Right forelimb (tissue), 1 donor: ENCODE measurements at places on chromosomes 7 and 10.

DNA sequence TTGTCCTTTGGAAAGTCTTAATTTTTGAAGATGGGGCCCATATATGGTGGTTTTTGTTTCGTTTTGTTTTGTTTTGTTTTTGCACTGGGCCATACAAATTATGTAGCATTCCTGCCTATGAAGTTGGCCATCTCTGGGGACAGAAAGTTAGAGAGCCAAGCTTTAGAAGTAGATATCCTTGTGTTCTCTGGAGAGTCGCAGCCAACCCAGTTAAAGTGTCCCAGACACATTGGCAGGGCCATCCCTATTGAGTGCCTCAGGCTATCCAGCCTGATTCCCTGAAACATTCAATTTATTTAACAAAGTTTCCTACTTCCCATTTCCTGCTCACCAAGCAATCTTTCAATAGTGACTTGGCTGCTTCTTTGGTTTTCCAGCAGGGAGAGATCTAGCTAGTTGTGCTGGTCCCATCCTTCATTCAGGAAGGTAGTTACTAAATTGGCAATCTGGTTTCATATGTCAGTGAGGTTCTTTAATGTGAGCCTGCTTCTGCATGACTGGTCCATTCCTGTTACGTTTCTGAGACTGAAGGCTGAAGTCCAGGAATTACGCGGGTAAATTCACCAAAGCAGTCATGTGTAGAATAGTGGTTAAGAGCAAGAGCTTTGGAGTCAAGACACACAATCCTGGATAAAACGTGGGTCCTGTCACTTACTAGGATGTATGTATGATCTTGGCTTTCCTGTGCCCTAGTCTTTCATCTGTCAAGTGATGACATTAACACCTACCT is 49.3 kb upstream of the HBP1 start:
- DNase-seq, result no peak

DNA sequence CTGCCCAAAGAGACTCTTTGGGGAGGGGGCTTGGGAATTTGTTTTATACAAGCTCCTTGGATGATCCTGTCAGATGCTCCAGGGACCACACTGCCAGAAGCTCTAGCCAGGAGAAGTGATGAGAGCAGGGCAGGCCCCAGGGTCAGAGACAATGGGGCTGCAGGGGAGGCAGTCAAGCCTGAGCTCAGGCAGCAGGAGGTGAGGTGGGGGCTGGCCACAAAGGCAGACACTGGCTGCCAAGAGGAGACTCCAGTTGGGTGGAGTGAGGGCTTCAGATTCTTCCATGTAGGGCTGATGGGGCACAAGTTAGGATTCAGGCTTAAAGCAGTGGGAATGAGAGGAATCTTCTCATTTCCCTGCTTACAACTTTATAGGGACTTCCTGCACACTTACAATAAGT is 35.6 kb upstream of the LOXL4 start:
- peak; percentile 31 for DNase-seq

DNA sequence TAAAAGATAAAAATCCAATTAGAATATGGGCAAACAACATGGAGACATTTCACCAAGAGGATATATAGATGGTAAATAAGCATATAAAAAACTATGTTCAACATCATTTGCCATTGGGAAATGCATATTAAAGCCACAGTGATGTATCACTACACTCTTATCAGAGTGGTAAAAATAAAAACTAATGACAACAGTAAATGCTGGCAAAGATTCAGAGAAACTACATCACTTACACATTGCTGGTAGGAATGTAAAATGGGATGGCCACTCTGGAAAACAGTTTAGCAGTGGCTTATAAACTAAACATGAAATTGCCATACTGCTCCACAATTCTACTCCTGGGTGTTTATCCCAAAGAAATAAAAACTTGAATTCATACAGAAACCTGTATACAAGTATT is 59.2 kb downstream of the CROT start:
- no peak for DNase-seq

GRCh38 chr10:77160679-77161078 is 476.9 kb downstream of the KCNMA1 start:
- no peak for DNase-seq

DNA sequence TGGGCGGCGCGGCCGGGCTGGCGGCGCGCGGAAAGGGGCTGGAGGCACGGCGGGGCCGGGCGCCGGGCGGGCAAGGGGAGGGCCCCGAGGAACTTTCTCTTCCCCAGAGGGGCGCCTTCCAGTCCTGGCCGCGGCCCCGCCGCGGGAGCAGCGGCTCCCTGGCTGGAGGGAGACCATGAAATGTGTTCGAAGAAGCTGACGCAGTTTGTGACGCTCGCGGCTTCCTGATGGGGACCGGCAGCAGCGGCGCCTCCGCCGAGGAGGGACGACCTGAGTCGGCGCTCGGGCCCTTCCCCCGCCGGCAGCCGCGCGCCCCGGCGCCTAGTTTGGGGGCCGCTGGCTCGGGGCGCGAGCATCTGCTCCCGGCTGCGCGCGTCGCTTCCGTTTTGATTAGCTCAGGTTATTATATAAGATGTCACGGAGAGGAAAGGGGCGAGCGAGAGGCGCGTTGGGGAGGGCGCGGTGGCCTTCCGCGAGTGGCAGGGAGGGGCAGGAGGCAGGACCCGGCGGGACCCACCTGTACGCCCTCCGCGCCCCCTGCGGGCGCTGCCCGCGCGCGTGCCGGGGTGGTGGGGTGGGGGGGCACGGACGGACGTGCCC is 57.1 kb upstream of the PCGF5 start:
- DNase-seq, result no peak

DNA sequence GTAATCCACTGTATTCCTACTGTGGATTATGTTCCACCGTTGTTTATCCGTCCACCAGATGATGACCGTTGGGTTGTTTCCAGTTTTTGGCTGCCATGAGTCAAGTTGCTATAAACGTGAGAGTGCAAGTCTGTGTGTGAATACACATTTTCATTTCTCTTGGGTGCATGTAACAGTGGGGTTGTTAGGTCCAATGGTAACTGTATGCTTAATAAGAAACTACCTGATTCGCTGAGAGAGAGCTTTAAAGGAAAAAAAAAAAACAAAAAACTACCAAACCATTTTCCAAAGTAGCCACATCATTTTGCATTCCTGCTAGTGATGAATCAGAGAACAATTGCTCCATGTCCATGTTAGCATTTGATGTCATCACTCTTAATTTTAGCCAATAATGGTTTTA is 15.9 kb downstream of the UBN2 start:
- DNase-seq, result no peak

DNA sequence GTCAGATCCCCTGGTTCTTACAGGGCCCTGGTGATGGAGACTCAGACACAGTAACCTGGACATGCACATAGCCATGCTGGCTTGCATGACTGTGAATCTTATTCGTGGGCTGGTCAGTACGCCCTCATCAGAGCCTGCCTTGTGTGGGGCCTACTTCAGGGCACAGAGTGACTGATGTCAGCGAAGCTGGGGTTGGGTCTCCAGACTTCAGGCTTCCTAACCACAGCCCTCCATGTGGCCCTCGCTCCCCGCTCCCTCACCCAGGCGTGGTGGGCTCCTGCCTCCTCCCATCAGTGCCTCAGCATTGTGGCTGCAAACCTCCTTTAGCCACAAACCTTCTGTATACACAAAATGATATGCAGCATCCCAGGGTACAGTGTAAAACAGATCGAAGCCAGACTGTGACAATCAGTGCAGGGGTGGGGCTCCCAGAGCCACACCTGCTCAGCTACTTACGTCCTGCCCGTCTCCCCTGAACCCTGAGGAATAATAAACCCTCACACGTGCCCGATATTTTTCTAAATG is 7.1 kb upstream of the C10orf105 start:
- DNase-seq, result no peak

DNA sequence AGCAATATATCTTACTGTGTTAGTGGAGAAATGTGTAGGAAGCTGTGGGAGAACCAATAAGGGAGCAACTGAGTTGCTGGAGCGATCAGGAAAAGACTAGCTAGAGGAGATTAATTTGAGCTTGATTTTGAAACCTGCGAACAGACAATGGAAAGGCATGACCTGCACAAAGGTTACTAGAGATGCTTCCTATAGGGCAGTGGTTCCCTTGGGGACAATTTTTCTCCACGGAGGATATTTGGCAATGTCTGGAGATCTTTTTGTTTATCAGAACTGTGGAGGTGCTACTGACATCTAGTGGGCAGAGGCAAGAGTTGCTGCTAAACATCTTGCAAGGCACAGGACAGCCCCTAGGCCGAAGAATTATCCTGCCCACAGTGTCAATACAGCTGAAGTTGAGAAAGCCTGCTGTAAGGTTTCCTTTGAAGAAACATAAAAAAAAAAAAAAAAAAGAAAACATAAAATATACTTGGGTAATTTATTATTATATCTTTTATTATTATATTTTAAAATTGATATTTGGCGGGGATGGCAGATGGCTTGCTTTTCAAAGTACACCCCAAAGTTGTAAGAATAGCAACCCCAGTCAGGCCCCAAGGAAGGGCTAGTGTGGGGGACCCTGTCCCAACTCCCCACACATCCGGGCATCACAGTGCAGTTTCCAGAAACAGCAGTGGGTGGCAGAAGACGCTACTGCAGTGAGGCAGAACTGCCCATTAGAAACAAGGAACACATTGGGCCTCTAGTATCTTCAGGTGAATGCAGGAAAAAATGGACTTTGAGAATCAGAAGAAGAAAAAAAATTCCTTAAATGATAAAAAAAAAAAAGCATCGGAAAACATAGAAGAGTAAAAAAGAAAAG is 481.6 kb downstream of the SH2D4B start:
- DNase-seq, result no peak

DNA sequence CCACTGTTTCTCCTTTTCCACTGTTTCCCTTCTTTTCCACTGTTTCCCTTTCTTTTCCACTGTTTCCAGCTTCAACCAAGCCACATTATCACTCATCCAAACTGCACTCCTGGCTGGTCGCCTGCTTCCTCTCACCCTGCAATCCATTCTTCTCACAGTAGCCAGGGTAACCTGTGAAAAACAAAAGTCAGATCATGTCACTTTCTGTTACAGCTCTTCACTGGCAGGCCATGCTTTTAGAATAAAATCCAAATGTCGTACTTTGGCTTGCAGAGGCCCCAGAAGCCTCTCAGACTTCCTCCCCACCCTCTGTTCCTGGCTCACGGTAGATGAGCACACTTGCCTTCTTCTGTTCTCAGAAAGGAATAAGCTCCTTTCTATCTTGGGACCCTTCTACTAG is 33.9 kb downstream of the STARD3NL start:
- DNase-seq, result no peak

DNA sequence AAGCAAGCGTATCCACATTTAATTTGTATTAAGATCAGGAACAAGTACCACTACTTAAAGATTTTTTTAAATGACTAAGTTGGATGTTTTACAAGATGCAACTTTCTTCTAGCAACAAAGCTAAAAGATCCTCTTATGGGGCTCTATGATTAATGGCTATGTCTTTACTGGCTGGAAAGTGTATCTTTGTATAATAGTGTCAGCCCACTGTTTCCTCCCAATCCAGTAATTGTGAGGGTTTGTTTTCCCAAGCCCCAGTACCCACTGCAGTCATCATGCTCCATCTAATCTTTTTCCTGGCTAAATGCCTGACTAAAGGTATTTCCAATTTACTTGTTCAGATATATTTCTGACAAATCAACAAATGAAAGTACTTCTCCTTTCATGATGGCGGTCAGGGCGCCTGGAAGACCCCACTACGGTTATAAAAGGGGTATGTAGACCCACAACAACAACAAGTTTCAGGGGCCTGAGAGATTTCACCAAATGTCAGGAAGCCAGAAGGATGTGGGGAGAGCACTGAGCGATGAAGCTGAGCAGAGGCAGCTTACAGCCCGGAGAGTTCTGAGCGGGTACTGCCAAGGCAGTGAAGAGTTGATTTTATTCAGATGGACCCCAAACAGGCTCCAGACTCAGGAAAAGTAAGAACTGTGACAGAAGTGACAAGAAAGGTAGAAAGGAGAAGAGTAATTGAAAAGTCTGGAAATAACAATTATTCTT is 222.6 kb upstream of the KLF14 start:
- no peak for DNase-seq

DNA sequence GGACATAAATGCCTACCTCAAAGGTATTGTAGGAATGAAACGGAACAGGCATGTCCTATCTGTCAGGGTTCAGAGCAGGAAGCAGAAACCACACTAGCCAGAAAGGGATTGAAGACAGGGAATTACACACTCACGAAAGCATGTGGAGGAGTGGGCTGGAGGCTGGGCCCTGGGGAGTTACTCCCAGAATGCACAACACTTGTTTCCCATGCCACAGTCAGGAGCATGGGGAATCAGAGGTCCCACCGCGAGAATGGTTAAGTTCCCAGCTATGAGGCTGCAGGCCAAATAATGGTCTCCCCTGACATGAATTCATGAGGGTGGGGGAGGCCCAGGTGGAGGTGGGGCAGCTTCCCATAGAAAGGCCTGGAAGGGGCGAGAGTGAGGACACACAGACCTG is 212.7 kb downstream of the HERPUD2 start:
- DNase-seq, result no peak

DNA sequence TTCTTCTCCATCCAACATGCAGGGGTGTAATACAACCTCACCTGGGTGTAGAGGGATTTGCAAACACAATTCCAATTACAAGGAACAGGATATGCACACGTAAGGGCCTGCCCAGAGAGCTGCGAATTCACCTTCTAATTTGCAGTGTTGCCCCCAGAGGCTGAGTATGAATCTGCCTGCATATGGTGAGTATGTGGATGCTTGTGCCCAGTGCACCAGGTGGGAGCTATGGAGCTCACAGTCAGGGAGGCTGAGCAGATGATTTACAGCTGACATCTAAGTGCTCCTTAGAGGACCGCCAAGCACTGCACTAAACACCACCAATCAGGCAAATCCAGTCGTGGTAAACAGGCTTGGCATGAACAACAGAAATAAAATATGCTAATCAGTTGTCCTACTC is 132.0 kb downstream of the RELN start:
- no peak for DNase-seq

- no peak for DNase-seq
Measured at GRCh38 chr10:34845070-34845469, 30.0 kb upstream of the PARD3 start.

GRCh38 chr10:74040200-74041126 is 42.5 kb downstream of the VCL start:
- DNase-seq, result no peak

DNA sequence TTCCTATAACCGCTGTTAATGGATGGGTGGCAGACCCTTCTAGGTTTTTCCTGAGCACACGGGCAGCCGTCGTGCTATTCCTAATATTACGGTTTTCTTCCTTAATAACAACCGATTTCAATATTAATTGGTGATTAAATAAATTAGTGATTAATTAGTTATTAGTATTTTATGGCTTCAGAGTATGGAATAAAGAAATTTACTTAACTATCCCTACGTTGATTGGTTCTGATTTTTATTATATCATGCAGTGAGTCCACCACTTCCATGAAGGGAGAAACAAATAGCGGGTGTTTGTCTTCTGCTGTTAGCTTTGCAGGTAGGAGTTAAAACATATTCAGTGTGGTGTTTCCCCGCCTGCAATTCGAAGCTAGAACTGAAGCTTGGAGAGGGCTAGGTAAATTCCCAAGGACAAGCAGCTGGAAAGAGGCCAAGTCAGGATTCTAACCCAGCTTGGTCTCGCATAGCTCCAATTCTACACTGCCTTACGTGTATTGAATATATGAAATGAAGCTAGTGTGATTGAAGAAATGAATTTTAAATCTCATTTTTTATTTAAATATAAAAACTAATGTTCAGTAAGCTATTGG is 928 bp upstream of the CSTF2T start:
- peak; percentile 48 for DNase-seq
